AG08396 (cell line): ENCODE measurements at places on chromosomes 7 and 10.

DNA sequence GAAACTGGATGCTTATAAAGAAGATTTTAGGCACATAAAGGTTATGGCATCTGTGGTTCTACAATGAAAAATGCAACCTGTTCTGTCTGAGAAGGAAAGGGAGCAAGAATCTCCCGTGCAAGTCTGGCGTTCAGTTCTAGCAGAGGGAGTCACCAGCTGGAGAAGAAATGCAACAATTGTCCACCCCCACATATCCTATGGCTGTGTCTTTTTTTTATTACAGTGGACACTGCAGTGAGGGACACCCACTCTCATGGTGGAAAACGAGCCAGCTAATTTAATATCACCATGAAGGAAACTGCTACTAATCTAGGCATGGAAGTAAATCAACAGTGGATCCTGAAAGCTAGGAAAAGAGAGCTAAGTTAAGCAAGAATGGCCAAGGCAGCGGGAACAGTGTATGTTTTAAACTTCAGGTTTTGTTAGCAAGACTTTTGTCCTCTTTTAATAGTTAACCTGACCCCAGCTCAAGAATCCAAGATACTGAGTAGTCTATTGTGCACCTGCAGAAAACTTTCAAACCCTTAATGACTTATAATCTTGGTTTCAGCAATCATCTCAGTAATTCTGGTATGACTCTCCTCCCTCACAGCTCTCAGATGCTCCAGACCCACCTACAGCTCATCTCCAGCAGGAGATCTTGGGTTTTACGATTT, 149.3 kb downstream of the FGFR2 start:
- no peak for DNase-seq

GRCh38 chr7:147803606-147804005, 787.0 kb upstream of the C7orf33 start:
- DNase-seq, result no peak

DNA sequence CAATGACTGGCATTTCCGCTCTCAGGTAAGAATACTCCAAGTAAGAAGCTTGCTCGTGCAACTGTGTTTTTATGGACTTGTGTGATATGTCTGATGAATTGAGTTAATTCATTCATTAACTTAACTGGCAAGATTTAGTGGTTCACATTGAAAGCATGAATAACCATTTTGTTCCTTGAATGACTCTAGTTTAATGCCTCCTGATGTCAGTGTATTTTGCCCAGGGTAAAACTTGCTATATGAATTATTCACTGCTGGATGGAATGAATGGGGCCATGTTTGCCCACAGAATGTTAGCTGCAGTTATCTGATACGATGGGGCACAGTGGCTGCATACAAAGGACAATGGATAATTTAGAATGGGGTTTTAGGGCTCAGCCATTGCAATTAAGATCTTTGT, 124.1 kb downstream of the ZNF365 start:
- no peak for DNase-seq

- no peak for DNase-seq
These were observed 24.3 kb downstream of the PRLHR start for GRCh38 chr10:118571123-118571522.

DNA sequence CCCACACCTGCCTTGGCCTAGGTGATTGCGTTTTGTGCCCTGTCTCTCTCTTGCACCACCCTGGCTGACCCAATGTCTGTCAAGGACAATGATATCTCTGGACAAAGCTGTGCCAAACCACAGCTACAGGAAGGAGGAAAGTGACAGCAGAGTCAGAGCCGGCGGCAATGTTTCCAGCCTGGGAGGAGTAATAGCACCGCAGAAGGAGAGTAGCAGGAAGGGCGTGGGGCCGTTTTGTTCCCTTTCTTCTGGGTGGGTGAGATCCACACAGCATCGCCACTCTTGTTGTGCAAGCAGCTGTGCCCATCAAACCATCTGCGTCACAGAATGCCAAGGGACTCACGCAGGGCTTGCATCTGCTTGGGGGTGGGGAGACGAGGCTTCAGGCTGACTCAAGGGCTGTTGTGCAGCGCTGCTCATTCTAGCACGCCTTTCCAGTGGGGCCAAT, 341.6 kb upstream of the AUTS2 start:
- DNase-seq, result no peak
